ENCODE measurements at places on chromosomes 6 and 20.

- no peak for DNase-seq
Measured at GRCh38 chr6:116389357-116389756, 18.6 kb downstream of the DSE start.

GRCh38 chr20:13744352-13744751, 40.4 kb downstream of the ESF1 start:
- peak; percentile 7 for DNase-seq

DNA sequence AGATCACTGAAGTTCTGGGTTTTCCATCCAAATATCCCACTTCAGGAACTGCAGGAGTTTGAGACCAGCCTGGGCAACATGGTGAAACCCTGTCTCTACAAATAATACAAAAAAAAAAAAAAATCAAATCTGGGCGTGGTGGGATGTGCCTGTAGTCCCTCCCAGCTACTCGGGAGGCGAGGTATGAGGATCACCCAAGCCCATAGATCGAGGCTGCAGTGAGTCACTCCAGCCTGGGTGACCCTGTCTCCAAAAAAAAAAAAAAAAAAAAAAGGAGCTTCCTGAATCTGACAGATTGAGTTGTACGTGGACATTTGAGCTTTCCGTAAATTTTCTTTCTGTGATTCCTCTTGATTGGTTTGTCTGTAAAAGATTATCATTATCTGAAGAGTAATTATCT, 55.6 kb downstream of the TULP4 start:
- DNase-seq, result no peak

DNA sequence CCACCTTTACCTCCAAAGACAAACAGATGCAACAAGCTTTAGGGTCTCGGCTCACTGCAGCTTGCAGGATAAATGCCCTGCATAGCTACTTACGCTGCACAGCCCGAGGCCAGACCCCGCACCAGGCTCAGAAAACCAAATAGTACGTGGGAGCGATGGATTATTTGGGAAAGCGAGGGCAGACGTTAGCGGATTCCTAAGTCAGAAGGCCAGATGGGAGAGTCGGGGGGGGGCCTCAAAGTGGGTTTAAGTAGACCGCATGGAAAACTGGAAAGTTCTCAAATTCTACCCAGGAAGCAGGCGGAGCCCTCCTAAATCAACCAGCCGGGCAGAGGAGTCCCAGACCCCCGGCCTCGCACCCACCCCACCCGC, 382 bp downstream of the SFT2D1 start:
- DNase-seq, result no peak

- peak; percentile 54 for DNase-seq
Measured at GRCh38 chr20:29079769-29080690, 2177.4 kb upstream of the DEFB115 start.

DNA sequence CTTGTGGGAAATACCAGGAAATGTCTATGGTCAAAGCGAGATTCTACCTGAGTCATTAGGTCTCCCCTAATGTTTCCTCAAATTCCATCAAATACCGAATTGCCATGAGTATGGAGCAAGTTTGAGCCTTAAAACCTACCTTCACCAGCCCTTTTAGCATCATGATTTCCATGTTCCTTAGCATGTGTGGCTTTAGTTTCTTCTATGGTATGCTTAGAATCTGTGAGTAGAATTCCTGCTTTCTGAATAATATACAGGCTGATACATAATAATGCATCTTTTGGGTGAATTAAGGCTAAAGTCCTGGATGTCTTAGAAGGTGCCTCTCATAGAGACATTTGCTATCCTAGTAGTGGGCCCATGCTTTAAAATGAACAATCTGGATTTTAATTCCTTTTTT, 32.0 kb downstream of the TSPYL4 start:
- no peak for DNase-seq

DNA sequence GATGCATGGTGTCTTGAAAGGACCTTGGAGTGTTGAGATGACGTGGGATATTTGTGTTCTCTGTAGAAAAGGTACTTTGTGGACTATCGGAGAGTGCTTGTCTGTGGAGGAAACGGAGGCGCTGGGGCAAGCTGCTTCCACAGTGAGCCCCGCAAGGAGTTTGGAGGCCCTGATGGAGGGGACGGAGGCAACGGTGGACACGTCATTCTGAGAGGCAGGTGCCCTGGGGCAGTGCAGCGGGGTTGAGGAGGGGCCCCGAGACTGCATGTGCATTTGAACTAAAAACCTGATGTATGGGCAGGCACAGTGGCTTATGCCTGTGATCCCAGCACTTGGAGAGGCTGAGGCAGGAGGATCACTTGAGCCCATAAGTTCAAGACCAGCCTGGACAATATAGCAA, 12.9 kb downstream of the MTG2 start:
- DNase-seq, result no peak
